Fibroblast of skin of back (primary cell): ENCODE measurements at places on chromosomes 3 and 15.

DNA sequence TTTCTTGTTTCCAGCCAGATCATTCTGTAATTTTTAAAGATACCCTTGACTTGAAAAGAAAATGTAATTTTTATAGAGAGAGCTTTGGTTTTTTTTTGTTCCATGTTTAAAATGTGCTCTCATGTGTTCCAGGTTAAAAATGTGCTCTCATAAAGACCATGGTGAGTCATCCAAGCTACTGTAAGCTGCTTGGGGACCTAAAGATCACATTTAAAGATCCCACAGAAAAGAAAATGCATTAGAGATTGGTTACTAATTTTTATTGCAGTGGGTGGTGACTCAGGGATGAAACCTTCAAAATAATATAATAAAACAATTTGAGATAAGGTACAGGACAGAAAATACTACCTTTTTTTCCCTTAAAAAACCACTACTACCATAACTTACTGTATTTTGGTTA is 11.0 kb downstream of the TCF12 start:
- peak; percentile 84 for DNase-seq

GRCh38 chr3:7696320-7696719 is 805.3 kb upstream of the LMCD1 start:
- DNase-seq: no peak

DNA sequence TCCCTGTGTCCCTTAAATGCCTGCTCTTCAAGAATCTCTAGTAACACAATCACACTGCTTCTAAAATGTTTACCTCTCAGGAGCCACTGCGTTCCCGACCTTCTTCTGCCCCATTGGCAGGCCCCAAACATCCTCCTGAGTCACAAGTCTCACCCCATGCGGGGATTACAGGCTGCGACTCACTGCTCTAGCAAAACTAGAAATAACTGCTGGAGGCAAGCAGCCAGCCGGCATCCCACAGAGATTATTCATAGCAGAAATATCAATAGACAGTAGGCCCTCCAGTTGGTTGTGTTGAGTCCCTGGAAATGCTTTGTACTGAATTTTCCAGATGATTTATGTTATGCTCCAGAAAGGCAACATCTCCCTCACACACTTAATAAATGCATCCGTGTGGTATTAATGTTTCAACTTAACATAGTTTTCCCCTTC is 64.8 kb downstream of the RFTN1 start:
- DNase-seq: peak; percentile 99

- no peak for DNase-seq
These were observed 14.0 kb upstream of the CYP11A1 start for GRCh38 chr15:74381481-74381880.

DNA sequence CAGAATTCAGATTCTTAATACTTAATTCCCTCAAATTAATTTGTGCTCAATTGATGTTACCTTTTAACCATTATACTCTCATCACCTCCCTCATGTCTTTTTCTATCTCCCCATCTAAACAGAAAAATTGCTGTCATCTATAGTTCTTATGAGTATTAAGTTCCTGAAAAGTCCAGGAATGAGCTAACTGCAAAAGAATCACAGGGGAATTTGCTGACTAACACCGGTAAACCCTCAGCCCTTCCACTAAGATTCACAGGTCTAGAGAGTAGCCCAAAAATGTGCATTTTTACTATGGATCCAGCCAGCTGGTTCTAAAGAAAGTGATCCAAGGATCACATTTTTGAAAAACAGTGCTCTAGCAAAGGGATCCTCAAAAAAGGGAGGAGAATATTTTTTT is 67.0 kb downstream of the SETD2 start:
- peak; percentile 82 for DNase-seq

GRCh38 chr3:31240466-31240865 is 292.3 kb upstream of the STT3B start:
- DNase-seq: no peak

DNA sequence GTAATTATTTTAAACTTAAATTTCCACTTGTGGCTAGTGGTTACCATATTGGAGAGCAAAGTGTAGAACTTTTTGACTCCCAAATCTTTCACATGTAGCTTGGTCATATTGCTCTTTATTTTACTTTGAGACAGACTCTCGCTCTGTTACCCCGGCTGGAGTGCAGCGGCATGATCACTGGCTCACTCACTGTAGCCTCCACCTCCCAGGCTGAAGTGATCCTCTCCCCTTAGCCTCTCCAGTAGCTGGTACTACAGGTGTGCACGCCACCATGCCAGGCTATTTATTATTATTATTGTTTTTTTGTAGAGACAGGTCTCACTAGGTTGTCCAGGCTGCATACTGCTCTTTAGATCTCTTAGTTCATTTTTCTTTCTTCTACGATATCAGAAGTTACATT is 3.9 kb downstream of the FNDC3B start:
- DNase-seq: no peak

DNA sequence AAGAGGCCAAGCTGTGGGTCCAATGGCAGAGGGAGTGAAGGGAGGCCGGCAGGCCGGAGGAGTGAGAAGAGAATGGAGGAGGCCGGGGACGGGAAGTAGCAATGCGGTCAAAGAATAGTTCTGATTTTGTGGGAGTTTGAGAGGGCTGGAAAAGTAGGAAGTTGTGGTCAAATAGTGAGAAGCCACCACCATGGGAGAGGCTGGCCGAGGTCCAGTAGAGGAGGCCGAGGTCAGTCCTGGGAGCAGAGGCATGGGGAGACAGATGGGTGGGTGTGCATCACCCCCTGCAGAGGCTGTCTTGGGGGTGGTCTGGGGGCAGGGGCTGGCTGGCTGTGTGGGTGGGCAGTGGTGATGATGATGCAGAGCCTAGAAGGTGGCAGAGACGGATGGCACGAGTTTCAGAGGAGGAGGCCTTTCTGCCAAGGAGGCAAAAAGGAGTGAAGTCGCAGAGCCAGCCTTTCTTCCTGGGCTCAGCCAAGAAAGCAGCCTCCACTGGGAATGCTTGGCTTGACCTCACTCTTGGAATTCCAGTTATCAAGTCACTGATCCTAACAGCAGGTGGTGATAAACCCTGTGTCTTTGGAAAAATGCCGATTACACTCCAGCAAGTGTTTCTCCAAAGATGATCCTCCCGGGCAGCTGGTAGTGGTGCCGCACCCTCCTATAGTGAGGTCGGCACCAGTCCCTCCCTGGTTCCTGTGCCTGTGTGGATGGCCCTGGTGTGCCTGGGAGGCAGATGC is 57.3 kb downstream of the ARNT2 start:
- DNase-seq: peak; percentile 34
